Stimulated activated CD8-positive, alpha-beta memory T cell treated with anti-CD3 and anti-CD28 coated beads, Interleukin-4, amount 100 ng/mL, for 1 hour (primary cell): ENCODE measurements at places on chromosomes 5 and 9.

DNA sequence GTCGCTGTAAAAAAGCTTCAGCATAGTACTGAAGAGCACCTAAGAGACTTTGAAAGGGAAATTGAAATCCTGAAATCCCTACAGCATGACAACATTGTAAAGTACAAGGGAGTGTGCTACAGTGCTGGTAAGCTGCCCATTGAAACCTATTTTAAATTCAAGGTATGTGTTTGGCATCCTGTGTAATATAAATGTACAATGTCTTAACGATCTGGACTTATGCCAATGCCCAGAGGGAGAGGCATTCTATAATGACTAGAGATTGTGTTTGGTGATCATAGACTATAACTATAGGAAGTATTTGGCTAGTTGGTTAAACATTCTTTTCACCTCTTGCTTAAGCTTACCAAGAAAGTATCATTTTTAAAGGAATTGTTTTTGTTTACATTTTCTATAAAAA is 95.7 kb downstream of the INSL6 start:
- DNase-seq = no peak

DNA sequence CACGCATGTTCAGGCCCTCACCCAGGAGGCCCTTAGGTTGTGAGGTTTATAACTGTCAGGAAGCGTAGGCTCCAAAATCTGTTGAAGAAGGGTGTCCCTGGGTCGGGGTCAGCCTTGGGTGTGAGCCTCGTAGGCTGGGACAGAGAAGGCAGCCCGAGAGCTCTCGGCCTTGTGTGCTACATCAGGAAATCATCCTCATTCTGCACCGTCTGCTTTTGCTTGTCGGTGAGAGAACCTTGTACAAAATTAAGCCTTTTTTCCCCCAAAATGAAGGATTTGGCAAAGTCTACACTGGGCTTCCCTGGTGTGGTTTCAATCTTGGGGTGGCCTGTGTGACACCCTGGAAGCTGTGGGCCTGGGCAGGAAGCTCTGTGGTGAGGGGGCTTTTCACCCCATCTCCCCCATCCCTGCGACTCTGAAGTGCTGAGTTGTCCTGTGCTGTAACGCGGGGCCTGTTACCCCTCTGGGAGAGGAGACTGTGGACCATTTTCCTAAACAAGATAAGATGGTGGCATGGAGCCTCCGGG is 55.3 kb downstream of the AHRR start:
- DNase-seq = no peak

- DNase-seq = no peak
Observed at GRCh38 chr5:138082033-138082432, 1.8 kb upstream of the WNT8A start.

DNA sequence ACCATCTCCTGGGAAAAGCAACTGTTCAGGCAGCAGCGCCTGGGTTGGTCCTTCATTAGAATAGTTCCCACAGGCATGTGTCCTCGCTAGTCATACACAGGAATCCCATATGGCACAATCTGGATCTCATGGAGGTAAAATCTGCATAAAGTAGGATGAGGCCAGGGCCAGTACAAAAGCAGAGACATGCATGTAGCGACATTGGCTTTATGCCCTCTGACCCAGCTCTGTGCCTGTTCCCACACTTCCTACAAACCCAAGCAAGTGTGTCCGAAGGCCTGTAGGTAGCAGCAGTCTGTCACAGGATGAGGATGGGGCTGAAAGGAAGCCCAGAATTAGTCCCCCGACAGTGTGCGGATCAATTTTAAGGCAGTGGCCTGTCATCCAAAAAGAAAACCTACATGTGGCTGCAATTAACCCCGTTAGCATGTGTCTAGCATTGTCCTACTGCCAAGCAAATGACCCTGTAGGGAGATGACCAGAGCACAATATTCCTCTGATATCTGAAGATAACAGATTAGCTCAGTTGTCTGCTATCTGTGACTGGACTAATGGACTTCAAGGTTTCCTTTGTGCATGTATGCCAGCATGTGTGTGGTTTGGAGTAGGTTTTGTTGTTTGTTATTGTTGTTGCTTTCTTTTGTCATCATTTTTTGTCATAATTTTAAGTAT is 178.8 kb downstream of the TMEM161B start:
- no peak for DNase-seq

GRCh38 chr5:126965061-126965475 is 65.3 kb downstream of the MARCHF3 start:
- DNase-seq = no peak
